ENCODE measurements at places on chromosomes 5 and 9.

DNA sequence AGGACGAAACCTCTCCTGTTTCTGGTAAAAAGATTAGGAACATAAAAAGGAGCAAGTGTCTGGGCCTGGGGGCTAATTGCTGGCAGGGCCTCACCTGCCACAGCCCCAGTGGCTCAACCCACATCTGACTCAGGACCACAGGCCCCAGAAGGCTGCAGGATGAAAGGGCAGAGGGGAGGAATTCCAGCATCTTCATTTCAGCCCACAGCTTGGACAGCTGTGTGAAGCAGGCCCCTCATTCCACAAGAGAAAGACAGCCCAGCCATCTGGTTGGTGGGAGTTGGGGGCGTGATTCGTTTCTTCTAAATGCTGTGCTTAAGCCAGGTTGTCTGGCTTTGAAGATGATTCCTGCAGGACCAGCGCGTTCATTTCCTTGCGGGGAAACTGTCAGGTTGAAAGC, 29.1 kb downstream of the NKX2-5 start:
- DNase-seq = no peak

DNA sequence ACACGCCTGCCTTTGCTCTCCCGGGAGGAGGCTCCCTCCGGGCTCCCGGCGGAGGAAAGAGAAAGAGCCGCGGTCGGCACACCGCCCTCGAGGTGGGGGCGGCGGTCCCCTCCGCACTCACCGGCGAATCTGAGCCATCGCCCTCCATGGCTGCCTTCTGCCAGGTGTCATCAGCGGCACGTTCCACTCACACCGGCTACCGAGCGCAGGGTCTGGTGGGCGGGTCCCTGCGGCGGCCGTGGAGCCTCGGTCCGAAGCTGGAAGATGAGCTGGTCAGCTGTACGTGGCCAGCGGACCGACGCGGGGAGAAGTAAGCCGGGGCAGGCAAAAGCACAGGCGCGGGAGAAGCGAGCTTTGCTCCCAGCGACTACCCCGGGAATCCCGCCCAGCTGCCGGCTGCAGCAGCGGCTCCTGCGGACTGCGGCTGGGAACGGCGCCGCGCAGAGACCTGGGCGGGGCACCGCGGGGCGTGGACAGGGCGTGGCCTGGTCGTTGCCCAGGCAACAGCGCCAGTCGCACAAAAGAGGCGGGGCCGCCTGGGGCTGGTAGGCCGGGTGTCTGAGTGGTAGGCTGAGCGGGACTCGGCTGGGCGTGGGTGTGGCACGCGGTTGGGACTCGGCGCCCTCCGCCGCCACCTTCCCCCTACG, at the start of gene TRIM36:
Gene TRIM36 (minus strand): TSS at position 422 of the 647 bp plus-strand sequence. CDS start 274 bp downstream, at position 148.
- peak; percentile 86 for DNase-seq

- DNase-seq = no peak
These were observed 82.5 kb downstream of the CSNK1G3 start for GRCh38 chr5:123594434-123594833.

DNA sequence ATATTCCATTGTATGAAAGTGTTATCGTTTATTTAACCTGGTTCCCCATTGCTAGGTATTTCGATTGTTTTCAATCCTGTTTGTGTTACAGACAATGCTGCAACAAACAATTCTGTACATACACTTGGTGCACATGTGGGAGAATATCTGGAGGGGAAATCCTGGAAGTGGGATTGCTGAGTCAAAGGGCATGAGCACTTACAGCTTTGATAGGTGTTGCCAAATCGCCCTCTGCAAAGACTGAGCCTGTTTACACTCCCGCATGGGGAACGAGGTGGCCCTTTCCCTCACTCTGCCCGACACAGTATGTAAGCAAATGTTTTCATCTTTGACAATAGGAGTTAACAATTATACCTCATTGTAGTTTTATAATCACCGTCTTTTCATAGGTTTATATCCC, 66.2 kb downstream of the PDE6A start:
- DNase-seq = no peak

GRCh38 chr5:91477408-91477807, 94.3 kb upstream of the ARRDC3 start:
- no peak for DNase-seq

- no peak for DNase-seq
These were observed 46.3 kb downstream of the NACC2 start for GRCh38 chr9:136048560-136049411.

DNA sequence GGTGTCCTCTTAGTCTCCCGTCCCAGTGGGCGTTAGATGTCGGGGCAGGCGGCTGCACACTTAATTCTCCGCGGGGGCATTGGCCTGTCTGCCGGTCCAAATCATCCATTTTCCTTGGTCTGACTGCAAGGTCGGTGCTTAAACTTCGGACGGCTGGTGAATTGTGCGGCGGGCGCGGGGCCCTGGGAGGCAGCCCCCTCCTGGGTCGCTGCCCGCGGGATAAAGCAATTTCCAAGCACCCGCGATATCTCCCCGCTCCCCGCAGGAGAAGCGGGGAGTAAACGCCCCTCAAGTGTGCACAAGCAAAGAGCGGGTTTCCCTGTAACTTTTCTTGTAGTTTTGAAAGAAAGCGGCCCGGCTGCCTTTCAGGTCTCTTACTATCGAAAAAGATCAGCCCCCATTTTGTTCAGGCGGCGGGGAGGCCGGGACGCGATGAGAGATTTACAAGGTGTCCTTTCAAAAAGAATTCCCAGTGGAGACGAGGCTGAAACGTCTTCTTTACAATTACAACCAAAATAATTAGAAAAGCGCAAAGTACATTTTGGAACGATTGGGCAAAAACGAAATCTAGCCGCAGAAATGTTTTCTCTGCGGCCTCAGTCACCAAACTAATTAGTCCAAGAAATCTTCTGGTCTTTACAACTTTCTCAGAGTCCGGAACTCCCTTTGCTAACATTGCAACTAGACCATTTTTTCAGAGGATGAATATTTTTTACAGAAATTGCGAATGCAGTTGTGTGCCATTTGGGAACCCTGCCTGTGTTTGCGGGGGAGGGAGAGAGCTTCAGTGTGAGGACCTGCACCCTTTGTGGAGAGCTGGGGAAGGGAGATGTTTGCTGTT, 1.8 kb downstream of the IRX1 start:
- DNase-seq = no peak

GRCh38 chr9:68685770-68686169, 19.3 kb upstream of the PIP5K1B start:
- DNase-seq = peak; percentile 27

DNA sequence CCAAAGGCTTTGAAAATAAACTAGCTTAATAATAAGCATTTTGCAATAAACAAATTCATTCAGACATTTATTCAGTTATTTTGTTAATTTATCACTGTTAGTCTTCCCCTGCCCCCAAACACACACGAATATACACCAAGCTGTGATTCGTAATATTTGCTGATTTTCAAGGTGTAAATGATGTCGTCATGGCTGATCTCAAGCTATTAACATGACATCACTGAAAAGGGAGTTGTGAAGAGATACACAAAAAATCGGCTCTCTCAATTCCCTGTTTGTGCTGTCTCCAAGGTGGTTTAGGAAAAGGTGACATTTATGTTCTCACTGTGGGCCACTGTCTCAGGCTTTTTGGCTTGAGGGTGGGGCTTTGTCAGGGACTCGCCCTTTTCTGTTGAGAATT, 413.3 kb downstream of the CDH9 start:
- no peak for DNase-seq

GRCh38 chr5:81021486-81021885, 61.3 kb downstream of the RASGRF2 start:
- no peak for DNase-seq

GRCh38 chr9:107488375-107489143, 1.0 kb downstream of the KLF4 start:
- DNase-seq = no peak

- no peak for DNase-seq
These were observed 53.6 kb upstream of the PHF2 start for GRCh38 chr9:93522736-93523135.

DNA sequence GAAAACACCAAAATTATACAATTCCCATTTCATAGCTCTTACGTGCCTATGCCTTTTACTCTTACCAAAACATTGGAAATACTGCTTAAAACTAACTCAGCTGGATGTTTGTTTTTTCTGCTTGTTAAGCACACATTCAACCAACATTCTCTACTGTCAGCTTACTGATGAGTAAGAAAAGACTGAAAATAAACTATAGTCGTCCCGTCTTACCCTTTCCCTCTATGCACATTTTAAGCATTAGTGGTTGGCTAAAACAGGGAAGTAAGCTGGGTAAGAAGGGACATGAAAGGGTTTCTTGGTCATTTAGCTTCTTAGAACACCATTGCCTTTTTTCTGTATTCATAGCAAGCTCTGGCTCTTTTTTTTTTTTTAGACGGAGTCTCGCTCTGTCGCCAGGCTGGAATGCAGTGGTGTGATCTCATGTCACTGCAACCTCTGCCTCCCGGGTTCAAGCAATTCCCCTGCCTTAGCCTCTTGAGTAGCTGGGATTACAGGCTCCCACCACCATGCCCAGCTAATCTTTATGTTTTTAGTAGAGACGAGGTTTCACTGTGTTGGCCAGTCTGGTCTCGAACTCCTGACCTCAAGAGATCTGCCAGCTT, 232.1 kb upstream of the PCSK5 start:
- no peak for DNase-seq
